Hair follicle dermal papilla cell (primary cell): ENCODE measurements at places on chromosomes 1 and 21. TPM values are rescaled to one million over a fixed set of nuclear protein-coding genes. Genes with fewer than 3 reads are reported as not detected.

The GPX7 gene
- 66.4 and 94.1 TPM in 2 replicates for total RNA-seq

The HAO2 gene
- total RNA-seq, result under 0.01 TPM in 1 of 2 replicates, not detected in the other

The C1orf226 gene
- 0.24 and 0.49 TPM in 2 replicates for total RNA-seq

The KCNA2 gene
- not detected in 2 replicates for total RNA-seq

The BPNT1 gene
- 15.7 and 17.4 TPM in 2 replicates for total RNA-seq

The SETSIP gene
- 0.16 TPM in 1 of 2 replicates, not detected in the other for total RNA-seq

The UMODL1 gene
- under 0.01 TPM in 1 of 2 replicates, not detected in the other for total RNA-seq

The ECM1 gene
- 72.5 and 87.1 TPM in 2 replicates for total RNA-seq

The AMY1A gene
- not detected in 2 replicates for total RNA-seq

The PPP1R8 gene
- 35.4 and 36.1 TPM in 2 replicates for total RNA-seq

The RLF gene
- 28.9 and 34.4 TPM in 2 replicates for total RNA-seq

The RNPC3 gene
- total RNA-seq, result 10.3 and 16.6 TPM in 2 replicates

The ADAM30 gene
- total RNA-seq, result not detected in 2 replicates

The CNTN2 gene
- total RNA-seq, result not detected in 2 replicates

The SYCP1 gene
- total RNA-seq, result not detected in 2 replicates
